Activated effector memory CD4-positive, alpha-beta T cell treated with Interleukin-2 at 50 U/mL for 16 hours (primary cell): ENCODE measurements at places on chromosomes 7 and 10.

DNA sequence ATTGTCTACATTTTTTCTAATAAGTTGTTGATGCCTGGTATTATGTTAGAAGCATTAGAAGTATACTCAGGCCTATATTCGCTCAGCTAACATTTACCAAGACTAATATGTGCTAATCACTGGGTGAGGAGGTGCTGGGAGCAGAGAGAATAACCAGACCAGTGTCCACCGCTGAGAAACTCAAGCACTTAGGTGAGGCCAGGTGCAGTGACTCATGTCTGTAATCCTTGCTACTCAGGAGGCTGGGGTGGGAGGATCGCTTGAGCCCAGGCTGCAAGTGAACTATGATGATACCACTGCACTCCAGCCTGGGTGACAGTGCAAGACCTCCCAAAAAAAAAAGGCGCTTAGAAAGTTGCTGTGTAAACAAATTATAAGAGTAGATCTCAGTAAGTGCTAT, 182.2 kb upstream of the AOAH start:
- no peak for DNase-seq

GRCh38 chr7:81111781-81112540, 193.1 kb upstream of the SEMA3C start:
- no peak for DNase-seq

DNA sequence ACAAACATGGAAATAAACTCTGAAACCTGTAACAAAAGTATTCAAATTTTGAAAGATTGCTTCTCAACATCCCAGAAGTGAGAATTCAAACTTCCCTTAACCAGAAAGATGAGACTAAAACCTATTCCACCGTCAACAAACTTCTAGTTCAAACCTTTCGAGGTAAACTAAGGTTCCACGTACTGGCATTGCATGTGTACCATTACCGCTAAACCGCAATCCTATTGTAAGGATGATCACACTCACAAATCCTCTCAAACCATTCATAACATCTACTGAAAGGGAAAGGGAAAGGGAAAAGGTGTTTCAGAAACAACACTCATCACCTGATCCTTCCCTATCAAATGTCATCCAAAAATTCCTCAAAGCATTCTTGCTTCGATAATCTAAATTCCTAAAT, 3.1 kb downstream of the SMURF1 start:
- no peak for DNase-seq

- DNase-seq = no peak
These were observed 165.5 kb downstream of the DIP2C start for GRCh38 chr10:523925-524324.

DNA sequence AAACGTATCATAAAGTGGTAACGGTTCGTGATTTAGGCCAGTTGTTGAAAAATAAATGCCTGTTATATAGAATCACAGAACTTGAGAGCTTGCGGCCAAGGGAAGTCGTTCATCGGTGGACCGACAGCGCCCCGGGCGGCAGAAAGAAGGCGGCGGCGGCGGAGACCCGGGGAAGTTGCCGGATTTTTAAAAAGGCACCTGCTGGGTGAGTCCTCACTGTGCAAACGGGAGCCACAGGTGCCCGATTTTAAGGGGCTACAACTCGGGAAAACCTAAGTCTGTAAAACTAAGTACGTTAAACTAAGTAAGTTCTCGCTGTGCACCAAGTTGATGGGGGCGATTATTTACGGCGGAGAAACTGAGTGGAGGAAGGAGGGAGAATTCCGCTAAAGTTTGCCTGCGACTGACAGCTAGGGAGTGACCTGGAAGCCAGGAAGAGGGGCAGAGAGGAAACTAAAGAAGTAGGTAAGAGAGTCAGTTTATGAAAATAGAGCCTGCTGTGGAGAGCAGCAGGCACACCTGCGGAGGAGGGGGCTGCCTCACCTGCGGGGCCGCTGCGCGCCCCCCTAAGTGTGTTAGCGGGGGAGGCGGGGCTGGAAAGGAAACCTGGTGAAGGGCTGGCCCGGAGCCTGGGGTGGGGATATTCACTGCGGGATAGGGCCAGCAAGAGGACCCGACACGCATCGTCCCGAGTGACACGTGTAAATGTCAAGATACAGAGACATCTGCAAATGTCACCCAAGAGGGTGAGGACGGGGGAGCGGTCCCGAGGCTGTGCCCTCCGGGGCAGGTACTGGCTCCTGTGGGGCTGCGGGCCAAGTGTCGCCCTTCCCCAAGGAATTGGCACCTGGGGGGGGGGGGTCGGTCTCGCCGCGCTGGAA, 996 bp downstream of the ADAM12 start:
- peak; percentile 45 for DNase-seq
